ENCODE measurements at places on chromosomes 5 and 9. TPM values are rescaled to one million over a fixed set of nuclear protein-coding genes. Genes with fewer than 3 reads are reported as not detected.
A peak's percentile ranks its signal among the peaks of the same experiment; 100 is the strongest.

Gene PCDHA6
- not detected for total RNA-seq

Gene TOR4A
- 4.0 TPM for total RNA-seq

GRCh38 chr5:103774721-103775120 lies 212.1 kb upstream of the NUDT12 start:
- H3K4me1 ChIP-seq, result no peaks in the 10 kb centered on the region
- no peaks in the 10 kb centered on the region for H3K27me3 ChIP-seq
- DNase-seq, result no peak
- H3K36me3 ChIP-seq, result no peaks in the 10 kb centered on the region
- H3K27ac ChIP-seq, result no peak overlapping the region
- no peak overlapping the region for H3K4me3 ChIP-seq

Gene ADAM19
- total RNA-seq, result 130 TPM

DNA sequence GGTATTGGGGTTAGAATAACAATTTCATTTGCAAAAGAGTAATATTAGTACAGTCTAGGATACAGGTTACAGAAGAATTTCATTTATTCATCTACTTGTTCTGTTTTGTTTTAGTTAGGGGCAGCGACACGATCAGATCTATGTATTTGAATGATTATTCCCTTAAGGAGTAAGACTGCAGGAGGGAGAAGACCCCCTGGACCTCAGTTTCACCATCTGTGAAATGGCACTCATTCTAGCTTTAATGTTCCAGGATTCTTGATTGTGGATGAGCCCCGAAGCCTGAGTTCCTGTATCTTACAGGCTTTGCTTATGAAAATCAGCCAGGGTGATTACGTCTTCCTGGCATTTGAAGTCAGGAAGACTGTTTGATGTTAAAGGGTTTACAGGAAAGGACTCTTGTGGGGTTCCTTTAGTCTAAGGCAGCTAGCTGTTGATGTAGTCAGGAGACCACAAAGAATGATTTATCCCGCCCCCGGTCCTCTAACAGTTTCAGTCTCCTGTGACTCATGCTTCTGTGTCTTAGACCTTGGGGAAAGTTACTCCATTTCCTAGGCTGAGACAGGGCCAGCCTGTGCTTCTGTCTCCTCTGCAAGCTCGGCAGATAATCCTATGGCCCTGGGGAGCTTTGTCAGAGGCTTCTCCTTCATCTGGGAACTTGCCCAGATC lies 11.5 kb downstream of the SMIM3 start:
- no peaks in the 10 kb centered on the region for H3K36me3 ChIP-seq
- no peaks in the 10 kb centered on the region for H3K27me3 ChIP-seq
- H3K27ac ChIP-seq, result peak overlapping the region; percentile 49
- DNase-seq, result no peak
- H3K4me1 ChIP-seq, result peaks cover 15% of the 10 kb centered on the region

Gene DRD1
- total RNA-seq, result not detected

- no peak overlapping the region for H3K4me3 ChIP-seq
- no peaks in the 10 kb centered on the region for H3K4me1 ChIP-seq
Measured at GRCh38 chr5:116520771-116521170, 53.9 kb downstream of the SEMA6A start.

Gene GPR150
- 1.8 TPM for total RNA-seq

DNA sequence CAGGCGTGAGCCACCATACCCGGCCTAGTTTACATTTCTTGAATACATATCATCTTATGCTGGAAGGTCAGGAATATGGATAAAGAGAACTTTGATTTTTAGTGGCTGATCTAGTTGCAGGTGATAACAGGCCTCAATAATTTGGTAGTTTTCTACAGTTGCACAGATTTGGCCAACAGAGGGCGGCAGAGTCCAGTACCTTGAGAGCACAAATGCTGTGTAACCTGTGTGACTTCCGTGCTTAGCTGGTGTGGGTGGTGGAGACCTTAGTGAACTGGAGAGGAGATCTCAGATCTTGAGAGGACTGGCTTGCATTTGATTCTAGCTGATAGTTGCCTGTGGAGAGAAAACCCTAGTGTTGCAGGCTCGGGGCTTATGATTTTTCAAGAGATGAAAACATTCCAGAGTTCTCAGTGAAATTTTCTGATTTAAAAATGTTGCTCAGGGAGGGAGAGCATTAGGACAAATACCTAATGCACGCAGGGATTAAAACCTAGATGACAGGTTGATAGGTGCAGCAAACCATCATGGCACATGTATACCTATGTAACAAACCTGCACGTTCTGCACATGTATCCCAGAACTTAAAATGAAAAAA lies 17.4 kb upstream of the GPR151 start:
- peaks cover 7% of the 10 kb centered on the region for H3K4me1 ChIP-seq
- no peaks in the 10 kb centered on the region for H3K36me3 ChIP-seq
- DNase-seq, result peak; percentile 35
- no peak overlapping the region for H3K4me3 ChIP-seq

- H3K27ac ChIP-seq, result no peak overlapping the region
- no peaks in the 10 kb centered on the region for H3K36me3 ChIP-seq
- H3K27me3 ChIP-seq, result no peaks in the 10 kb centered on the region
Measured at GRCh38 chr5:116970318-116970717, 395.7 kb upstream of the SEMA6A start.

Gene CA9
- total RNA-seq, result not detected

Gene ACTL7A
- total RNA-seq, result not detected

GRCh38 chr5:164422400-164422799 lies 917.0 kb downstream of the MAT2B start:
- H3K27ac ChIP-seq, result no peak overlapping the region
- H3K36me3 ChIP-seq, result no peaks in the 10 kb centered on the region
- no peaks in the 10 kb centered on the region for H3K27me3 ChIP-seq

All from T-helper 17 cell (primary cell).